NCI-H2107 (cell line): ENCODE measurements at places on chromosomes 7 and 10.

- no peak for DNase-seq
Measured at GRCh38 chr10:83961620-83962019, 177.7 kb upstream of the GHITM start.

DNA sequence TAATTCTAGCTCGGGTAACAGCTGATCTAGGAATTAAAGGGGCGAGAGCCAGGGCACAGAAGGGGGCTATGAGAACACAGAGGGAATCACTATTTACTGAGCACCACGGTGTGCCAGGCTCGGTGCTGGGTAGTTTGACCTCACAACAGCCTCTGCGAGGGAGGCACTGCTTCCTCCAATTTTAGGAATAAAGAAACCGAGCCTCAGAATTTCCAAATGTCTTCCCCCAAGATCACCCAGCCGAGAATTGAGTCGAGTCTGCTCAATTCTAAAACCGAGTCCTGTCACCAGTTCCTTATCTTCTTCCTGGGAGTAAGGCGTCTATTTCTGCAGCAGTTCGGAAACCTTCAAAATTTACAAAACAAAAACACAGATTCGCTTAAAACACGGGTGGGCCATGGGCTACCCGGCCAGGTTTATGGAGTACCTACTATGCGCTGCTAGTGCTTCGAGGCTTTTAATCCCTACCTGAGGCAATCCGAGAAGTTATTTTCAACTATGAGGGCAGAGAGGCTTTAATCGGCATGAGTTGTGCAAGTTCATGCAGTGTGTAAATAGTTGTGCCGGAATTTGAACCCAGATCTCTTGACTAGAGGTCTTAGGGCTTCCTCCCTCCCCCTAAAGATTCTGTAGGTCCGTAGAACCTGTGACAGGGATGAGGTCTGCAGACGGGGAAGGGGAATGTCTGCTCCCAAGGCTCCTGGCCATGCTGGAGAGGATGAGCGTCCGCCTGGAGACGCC lies 872 bp upstream of the HMX2 start:
- DNase-seq: no peak

DNA sequence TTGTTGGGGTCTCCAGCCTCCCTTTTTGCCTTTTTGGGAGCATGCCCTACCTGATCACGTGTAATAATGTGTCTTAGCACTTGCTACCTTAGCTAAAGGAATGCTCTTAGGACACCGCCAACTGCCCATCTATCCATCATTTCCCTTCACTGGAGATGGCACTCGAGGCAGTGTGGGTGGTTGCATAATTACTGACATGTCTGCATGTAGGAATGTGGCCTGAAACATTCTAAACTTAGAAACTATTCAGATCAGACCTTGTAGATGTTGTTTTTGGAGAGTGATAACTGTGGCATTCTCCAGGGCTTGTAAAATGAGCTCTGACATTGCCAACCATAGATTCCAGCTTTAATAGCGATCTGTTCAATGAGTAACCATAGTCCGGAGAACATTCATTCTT lies 365.8 kb downstream of the BBS9 start:
- no peak for DNase-seq

DNA sequence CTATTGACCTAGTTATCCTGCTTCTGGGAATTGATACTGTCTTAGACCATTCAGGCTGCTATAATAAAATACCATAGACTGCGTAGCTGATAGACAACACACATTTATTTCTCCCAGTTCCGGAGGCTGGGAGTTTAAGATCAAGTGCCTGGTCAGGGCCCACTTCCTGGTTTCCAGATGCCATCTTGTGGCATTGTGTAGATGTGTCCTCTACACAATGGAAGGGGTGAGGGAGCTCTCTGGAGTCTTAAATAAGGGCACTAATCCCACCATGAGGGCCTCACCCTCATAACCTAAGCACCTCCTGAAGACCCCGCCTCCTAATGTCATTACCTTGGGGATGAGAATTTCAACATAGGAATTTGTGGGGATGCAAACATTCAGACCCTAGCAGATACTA lies 62.4 kb downstream of the SLC35B4 start:
- no peak for DNase-seq

DNA sequence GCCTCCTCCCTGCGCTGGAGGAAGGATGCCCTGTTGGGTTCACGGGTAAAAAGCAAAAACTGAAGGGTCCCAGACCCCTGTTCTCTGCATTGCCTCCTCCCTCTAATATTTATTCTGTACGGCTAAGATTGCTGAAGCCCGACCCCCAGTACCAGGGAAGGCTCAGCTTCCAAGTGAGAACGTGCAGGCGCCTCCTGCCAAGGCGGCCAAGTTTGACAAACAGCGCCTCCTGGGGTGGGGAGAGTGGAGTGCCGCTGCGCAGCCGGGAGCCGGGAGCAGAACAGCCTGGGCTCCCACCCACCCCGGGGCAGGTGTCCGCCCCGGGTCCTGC lies 4.7 kb upstream of the EBF3 start:
- DNase-seq: no peak

GRCh38 chr10:29326886-29327745 lies 38.2 kb downstream of the LYZL1 start:
- no peak for DNase-seq

DNA sequence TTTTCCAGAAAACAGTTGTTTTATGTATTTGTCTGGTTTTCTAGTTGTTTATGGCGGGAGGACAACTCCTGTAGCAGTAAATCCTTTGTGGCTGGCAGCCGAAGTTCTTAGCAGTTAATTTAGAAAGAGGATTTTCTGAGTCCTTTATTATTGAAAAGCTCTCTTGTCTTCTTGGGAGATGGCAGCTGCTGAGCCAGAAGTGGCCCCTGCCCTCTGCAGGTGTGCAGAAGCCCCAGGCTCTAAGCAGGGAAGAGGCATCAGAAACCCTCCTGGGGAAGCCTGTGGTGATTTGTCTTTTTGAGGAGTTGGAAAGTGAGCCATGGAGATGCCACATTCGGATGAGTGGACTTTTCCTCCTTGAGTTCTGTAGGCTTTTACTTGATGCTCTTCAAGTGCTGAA lies 106.3 kb downstream of the GLRX3 start:
- no peak for DNase-seq

GRCh38 chr10:24394461-24395190 lies 185.7 kb downstream of the KIAA1217 start:
- DNase-seq: no peak

GRCh38 chr10:130814610-130815009 lies 496.9 kb downstream of the TCERG1L start:
- DNase-seq: no peak

DNA sequence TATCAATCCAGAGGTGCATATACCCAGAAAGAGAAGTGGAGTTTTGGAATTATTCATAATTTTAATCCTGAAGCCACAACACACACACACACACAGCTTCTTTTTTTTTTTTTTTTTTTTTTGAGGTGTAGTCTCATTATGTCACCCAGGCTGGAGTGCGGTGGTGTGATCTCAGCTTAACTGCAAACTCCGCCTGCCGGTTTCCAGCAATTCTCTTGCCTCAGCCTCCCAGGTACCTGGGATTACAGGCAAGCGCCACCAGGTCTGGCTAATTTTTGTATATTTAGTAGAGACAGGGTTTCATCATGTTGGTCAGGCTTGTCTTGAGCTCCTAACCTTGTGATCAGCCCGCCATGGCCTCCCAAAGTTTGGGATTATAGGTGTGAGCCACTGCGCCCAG lies 35.4 kb downstream of the TET1 start:
- no peak for DNase-seq

DNA sequence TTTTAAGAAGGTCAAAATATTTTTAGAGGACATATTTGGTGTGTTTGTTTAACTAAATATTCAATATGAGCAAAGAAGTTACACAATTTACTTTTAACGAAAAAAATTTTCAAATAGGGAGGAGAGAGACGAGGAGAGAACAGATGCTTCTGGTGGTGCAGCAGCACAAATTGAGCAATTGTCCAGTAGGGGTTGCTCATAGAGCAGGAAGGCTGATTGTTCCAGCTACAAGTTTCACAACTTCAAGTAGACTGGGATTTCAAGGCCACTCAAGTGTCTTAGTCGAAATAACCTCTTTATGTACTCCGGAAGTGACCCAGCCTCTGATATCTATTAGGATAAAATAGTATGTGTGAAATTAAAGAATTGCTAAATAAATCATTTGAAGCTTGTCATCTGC lies 197.9 kb downstream of the HDAC9 start:
- no peak for DNase-seq

DNA sequence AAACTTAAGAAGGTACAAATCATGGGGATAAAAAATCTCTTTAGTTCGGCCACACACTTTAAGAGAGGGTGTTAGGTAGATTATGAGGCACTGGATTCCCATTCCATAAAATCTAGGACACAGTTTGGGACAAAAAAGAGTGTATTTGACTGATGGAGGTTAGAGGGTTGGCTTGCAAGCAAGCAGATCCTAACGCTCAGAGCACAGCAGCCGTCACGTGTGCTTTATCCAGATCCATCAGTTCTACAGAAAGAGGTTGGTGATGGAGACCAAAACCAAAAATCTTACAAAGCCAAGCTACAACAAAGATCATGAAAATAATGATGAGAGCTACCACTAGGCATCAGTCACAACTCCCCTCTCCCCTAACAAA lies 549.4 kb downstream of the TNS3 start:
- no peak for DNase-seq

DNA sequence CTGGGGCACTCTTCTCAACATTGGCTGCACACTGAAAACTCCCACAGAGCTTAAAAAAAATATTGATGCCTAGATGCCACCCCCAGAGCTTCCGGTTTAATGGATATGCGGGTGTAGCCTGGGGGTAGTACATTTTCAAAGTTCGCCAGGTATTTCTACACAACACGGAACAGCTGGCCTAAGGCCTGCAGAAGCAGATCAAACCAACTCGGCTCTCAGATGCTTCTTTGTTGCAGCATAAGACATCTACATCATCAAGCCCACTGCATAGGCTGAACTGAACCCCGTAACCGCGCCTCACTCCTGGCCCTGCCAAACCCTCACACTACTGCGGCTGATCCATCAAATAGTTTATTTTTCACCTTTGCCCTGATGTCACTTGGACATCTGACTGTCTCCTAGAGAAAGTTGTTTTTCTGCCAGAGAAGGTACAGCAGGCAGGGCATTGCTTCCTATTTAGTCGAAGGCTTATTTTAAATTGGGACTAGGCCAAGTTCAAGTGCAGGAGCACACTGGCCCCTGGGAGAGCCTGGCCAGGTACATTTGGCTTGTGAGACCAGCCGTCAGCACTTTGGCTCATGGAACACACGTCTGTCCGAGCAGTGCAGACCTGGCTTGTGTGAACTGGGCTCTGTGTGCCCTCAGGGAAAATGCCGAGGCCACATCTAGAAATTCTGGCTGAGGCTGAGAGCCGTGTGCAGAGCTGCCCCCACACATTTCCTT lies 113.3 kb downstream of the TACC2 start:
- DNase-seq: no peak

DNA sequence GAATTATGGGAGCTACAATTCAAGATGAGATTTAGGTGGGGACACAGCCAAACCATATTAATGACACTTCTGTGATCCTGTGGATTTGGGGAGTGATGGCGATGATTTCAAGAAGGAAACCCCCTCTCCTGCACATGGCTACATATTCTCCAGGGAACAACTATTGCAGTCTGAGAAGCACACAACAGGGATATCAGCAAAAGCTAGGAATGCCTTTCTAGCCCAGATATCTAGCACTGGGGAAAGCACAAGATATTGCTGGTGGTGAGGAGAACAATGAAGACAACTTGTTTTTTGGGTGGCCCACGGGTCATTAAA lies 24.3 kb downstream of the EPDR1 start:
- DNase-seq: no peak
